ENCODE measurements at places on chromosomes 5 and 9.

DNA sequence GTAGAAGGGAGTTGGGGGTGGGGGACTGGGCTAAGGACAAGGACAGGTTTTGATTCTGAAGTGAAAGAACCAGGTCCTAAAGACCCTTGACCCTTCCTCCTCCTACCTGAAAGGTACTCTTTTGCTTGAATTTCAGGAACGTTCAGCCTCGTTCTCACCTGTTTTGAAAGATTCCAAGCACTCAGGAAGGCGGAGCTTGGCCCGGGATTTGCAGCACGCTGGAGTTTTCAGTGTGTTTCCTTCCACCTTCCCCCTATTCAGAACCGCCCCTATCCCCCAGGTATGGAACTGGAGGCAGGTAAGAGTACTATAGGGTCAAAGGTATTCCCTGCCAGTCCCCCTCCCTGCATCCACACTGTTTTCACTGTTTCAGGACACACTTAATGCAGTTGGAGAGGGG is 7.1 kb downstream of the EGR1 start:
- no peak for DNase-seq

GRCh38 chr9:81787747-81788632 is 98.6 kb upstream of the TLE1 start:
- no peak for DNase-seq

DNA sequence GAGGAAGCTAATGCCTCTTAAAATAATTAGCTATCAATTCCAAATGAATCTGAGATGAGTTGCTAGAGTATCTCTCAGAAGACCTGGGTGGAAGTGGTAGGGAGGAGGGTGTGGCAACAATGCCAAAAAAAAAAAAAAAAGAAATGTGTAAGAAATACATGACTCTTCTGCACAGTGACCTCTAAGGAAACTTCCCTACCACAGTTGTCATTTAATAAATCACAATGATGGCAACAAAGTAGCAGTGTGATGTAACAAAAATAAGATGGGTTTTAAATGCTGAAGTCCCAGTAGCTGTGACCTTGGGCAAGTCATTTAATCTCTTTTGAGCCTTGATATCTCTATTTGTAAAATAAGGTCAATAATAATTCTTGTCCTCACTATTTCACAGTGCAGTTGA is 7.2 kb downstream of the FOXD1 start:
- no peak for DNase-seq

- DNase-seq = no peak
Measured at GRCh38 chr5:150488519-150489359, 19.2 kb upstream of the NDST1 start.

DNA sequence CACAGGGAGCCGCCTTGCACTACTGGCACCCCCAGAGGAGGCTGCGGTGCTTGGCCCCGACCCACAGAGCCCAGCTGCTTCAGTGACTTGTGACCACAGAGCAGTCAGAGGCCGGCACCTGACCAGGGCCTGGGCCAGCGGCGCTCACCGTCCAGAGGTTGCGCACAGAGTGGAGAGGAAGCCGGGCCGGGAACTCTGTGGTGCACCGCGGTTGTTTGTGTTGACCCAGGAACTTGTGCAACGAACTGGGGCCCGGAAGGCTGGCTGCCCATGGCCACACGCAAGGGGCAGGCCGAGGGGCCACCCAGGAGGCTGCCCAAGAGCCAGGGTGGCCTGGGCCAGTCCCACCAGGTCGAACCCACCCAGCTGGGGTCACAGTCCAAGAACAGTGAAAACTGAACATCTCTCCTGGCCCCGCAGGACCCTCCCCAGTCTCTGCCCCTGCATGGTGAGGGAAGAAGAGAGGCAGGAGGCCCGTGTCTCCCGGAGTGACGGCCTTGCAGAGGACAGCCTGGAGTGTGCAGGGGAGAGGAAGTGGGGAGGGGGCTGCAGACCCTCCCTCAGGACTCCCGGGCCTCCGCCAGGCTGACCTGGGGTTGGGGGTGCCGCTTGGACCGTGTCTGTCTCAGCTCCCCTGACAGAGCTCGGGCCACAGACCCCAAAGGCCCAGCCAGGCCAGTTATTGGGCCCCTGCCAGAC is 42.8 kb upstream of the EGFL7 start:
- DNase-seq = no peak

DNA sequence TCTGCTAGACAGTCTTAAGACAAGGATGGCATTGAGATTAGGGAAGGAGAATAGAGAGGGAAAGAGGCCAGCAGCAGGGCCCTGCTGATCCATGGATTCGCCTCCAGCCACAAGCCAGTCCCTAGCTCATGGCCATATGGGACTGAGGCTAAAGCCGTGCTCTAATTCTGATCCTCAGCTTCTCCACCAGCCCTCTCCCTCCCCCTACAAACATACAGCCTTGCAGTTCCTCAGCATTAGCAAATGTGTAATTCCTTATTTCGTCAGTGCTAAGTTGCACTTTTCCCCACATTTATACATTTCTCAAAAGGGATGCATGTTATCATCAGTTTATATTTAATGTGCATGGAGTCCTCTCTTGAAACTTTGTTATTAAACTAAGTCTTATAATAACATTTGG is 34.8 kb downstream of the ZNF462 start:
- DNase-seq = no peak

- no peak for DNase-seq
Measured at GRCh38 chr5:106661866-106662265, 1008.9 kb downstream of the EFNA5 start.

GRCh38 chr5:151498395-151499155 is 51.2 kb downstream of the SLC36A1 start:
- no peak for DNase-seq

DNA sequence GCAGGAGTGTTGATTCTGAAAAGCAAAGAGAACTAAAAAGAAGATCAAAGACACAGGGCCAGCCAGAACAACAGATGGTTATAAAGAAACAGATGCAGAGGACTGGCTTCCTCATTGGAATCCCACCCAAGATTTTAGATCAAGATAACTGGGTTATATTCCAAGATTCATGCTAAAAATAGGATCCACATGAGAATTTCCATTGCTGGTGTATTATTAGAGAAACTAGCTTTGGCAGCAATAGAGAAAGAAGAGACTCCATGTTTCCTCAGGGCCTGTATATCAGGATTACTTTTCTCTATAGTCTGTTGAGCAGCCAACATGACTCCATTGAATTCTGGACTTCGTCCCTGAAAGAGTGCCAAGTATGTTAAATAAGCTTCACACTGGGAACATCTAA is 367.3 kb downstream of the TUSC1 start:
- no peak for DNase-seq

GRCh38 chr5:64666078-64666477 is 24.2 kb upstream of the SHISAL2B start:
- no peak for DNase-seq

DNA sequence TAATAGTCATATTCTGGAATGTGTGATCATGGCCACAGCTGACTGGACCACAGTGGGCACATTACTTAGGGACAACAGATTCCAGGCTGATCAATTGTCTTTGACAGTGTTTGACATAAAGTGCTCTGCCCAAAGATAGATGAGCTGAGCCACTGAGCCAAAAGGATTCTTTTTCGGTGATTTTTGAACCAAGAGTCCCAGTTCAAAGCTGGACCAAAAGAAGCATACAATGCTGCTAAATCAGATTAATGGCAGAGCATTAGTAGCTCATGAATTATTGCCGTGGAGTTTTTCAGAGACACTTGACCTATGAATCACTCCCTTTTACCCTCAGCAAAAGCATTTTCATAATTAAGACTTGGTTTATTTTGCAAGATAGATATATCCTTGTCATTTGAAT is 160.6 kb downstream of the IZUMO3 start:
- no peak for DNase-seq

DNA sequence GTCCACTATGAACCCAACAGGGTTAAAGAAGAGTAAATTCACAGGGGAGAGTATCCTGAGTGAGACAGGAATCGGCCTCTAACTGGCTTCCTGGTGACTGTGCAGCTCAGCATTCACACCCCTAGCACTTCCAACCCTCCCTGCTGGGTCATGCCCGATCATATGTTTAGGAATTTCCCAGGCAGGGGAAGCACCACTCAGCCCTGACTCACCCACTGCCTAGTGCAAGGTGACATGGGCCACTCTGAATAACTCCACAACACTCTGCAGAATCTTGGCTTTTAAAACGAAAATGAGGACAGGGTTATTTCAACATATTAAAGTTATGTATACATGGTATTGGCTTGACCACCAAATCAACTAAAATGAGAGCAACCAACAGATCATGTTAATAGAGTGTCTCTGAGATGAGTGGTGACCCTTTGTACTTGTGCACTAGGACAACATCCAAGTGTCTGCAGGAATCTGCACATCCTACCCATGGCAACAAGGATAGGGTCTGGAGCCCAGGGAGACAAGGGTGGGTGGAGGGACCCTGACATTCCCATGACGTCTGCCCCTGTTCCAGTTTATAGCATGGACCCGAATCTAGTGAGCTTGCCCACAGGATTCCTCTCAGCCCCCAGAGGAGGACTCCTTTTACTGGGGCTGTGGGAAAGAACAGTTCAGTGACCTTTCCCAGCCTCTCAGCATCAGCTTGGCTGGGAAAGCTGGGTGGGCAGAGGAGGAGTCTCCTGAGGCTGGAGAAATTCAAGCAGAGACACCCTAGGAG is 485.8 kb downstream of the SEMA5A start:
- DNase-seq = no peak

GRCh38 chr5:113047733-113048652 is 71.4 kb downstream of the DCP2 start:
- no peak for DNase-seq

DNA sequence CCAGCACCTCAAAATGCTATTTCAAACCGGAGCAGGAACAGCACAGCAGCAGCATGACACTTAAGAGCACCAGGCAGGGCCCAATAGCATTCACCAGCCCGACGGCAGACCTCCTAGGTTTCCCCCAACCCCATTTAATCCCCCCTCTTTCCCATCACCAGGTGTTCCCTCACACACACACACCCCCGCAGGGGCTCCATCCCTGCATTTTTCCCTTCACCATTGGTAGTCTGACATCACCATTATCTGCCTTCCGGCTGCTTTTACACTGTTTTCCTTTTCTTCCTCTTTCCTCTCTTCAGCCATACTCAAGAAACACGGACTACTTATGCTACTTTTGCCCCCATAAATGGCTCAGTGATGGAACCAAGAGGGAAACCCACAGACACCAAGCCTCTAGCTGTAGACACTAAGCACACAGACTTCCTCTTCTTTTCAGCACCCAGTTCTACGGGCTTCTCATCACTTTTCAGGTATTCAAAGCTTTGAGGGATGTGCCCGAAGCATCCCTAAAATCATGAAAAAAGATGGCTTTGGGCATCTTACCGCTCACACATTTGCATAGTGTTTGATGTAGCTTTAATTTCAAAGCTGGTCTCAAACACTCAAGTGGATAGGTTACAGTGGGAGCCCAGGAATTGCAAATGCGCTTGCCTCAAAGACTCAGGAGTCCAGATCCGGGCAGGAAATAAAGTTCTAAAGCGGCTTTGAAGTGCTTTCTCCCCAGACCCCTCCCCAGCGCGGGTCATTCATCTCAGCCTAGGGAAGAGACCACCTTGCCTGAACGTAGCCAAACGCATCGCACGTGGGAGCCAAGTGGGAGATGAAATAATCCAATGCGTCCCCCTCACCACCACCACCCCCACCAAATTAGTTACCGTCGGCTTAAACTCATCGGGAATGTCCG is 141.5 kb downstream of the TSSK1B start:
- no peak for DNase-seq

- no peak for DNase-seq
Measured at GRCh38 chr5:60843386-60843935, 608 bp downstream of the ELOVL7 start.

GRCh38 chr5:56683281-56683680 is 132.1 kb upstream of the MAP3K1 start:
- no peak for DNase-seq

DNA sequence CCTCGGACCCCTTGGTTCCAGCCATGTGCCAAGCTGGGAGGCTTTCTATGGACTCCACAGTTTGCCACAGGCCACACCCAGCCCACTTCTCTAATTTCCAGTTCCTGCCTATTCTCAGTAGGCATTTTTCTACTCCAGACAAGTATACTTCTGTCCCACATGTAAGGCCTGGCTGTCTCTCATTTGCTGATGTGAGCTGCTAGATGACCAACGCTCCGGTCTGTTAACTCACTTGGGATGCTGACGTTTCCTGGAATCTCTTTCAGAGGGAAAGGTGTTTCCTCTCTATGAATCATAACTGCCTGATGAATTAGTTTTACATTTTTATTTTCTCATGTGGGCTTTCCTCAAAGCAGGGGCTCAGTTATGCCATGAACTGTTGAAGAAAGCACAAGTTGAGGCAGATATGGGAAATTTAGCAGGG is 36.3 kb downstream of the ERGIC1 start:
- no peak for DNase-seq

DNA sequence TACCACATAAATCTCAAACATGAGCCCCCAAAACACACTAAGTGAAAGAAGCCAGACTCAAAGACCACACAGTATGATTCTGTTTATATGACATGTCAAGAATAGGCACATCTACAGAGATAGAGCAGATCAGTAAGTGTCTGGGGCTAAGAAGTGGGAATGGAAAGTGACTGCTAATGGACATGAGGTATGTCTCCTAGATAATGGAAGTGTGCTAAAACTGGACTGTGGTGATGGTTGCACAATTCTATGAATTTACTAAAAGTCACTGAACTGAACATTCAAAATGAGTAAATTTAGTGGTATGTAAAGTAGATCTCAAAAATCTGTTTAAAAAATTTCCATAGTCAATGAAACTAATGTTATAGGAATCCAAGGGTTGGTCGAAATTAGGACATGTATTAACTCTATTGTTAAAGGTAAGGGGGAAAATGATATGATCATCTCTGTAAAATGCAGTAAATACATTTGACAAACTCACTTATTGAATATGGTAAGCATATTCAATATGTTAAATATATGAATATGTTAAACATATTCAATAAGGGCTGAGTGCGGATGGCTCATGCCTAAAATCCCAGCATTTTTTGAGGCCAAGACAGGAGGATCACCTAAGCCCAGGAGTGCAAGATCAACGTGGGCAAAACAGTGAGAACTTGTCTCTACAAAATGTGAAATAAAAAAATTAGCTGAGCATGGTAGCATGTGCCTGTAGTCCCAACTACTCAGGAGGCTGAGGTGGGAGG is 51.7 kb downstream of the NUP155 start:
- DNase-seq = no peak

GRCh38 chr5:72301557-72301956 is 18.5 kb downstream of the MRPS27 start:
- DNase-seq = no peak

DNA sequence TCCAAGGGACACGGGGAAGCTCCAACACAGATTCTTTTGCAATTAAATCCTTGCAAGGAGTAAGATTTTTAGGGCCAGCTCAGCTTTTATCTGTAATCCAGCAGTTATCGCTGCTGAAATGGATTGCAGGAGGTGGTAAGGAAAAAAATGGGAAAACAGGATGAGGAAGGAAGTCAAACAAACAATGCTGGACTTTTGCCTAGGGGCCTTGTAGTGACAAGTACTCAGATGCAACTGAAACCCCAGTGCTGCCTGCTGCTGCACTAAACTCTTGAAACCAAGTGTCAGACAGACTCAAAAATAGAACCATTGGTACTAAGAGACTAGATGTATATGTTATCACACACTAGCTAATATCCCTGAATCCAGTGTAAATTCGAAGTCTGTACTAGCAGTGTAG is 309.2 kb downstream of the CTNND2 start:
- DNase-seq = no peak

GRCh38 chr9:35085078-35085477 is 5.3 kb upstream of the FANCG start:
- DNase-seq = no peak

- no peak for DNase-seq
Measured at GRCh38 chr5:150783422-150783928, 4.9 kb downstream of the SMIM3 start.

GRCh38 chr5:58410441-58410840 is 49.4 kb downstream of the PLK2 start:
- DNase-seq = no peak

GRCh38 chr9:90162819-90163218 is 479.8 kb downstream of the DIRAS2 start:
- no peak for DNase-seq

All from stimulated activated CD4-positive, alpha-beta T cell treated with anti-CD3 and anti-CD28 coated beads, Interleukin-1b, Interleukin-23, amount 100 ng/mL, for 1 hour (primary cell).